ENCODE measurements at places on chromosomes 4 and X. TPM values are rescaled to one million over a fixed set of nuclear protein-coding genes. Genes with fewer than 3 reads are reported as not detected.

FAM3A gene
- total RNA-seq, result 6.2 TPM

BANK1 gene
- total RNA-seq, result 0.59 TPM

HERC5 gene
- total RNA-seq, result 13.8 TPM

F11 gene
- not detected for total RNA-seq

PAGE1 gene
- not detected for total RNA-seq

IL2 gene
- total RNA-seq, result not detected

ADH7 gene
- total RNA-seq, result not detected

RNF150 gene
- 58.2 TPM for total RNA-seq

KLHL34 gene
- not detected for total RNA-seq

GJB1 gene
- 5.9 TPM for total RNA-seq

DNA sequence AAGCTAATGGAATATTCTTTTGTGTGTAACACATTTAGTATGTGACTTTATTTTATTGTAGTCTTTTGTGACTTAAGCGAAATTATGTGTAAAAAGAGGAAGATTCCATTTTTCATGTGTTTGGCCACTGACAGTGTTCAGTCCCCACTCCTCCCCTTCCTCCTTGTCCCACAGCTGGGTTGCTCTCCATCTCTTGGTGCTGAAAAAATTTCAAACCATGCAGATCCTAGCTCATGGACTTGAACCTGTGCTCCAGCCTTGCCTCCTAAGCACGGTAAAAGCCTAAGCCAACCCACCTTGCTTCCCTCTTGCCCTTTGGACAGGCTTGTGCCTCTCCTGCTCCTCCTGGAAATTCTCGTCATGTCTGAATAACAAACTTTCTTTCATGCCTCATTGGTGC lies 2008.5 kb upstream of the TENM3 start:
- no peaks in the 10 kb centered on the region for H3K4me1 ChIP-seq
- DNase-seq, result no peak
- H3K27me3 ChIP-seq, result no peaks in the 10 kb centered on the region
- H3K27ac ChIP-seq, result no peak overlapping the region
- no peak overlapping the region for H3K4me3 ChIP-seq
- no peaks in the 10 kb centered on the region for H3K36me3 ChIP-seq

DNA sequence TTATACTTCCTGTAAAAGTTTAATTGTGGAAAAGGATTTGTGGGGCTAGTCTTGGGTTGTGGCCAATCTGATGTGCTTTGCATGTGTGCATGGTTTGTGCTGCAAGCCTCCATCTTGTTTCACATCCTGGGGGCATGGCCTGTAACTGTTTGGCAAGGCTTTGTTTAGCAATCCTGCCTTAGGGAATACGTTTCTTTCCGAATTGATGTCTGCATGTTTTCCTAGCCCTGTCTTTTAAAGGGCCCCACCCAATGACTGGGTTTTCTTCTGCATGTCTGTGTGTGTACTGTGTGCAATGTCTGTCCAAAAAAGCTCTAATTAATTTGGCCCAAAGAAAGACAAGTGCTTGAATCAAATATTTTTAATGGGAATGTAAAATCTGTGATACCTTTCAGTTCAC lies 74.6 kb upstream of the MID1IP1 start:
- no peaks in the 10 kb centered on the region for H3K27me3 ChIP-seq
- no peak for DNase-seq
- no peak overlapping the region for H3K27ac ChIP-seq

DNA sequence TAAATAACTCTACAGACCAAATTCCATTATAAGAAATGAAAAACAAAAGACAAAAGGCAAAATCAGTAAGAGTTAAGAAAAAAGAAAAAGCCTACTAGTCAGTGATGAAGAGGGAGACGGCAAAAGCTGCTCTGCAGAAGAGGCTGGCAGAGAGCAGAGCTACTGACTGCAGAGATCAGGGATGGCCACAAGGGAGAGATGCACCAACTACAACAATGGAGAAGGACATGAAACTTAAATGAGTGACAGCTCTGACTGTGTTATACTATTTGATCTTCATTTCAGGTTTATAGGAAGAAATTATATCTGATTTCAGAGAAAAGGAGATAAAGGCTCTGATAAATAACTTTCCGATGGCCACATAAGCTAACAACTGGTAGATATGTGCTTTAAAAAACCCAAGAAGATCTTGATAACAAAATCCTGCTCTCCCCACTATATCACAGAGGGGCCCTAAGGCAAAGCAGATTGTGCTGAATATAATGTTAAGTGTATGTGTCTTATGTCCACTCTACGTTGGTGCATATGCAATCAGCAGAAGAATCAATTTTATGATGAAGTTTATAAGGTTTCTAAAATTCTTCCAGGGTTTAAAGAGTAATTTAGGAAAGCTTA lies 58.4 kb upstream of the COX18 start:
- no peak for DNase-seq
- H3K27ac ChIP-seq, result no peak overlapping the region
- H3K27me3 ChIP-seq, result no peaks in the 10 kb centered on the region
- H3K4me1 ChIP-seq, result no peaks in the 10 kb centered on the region

DNA sequence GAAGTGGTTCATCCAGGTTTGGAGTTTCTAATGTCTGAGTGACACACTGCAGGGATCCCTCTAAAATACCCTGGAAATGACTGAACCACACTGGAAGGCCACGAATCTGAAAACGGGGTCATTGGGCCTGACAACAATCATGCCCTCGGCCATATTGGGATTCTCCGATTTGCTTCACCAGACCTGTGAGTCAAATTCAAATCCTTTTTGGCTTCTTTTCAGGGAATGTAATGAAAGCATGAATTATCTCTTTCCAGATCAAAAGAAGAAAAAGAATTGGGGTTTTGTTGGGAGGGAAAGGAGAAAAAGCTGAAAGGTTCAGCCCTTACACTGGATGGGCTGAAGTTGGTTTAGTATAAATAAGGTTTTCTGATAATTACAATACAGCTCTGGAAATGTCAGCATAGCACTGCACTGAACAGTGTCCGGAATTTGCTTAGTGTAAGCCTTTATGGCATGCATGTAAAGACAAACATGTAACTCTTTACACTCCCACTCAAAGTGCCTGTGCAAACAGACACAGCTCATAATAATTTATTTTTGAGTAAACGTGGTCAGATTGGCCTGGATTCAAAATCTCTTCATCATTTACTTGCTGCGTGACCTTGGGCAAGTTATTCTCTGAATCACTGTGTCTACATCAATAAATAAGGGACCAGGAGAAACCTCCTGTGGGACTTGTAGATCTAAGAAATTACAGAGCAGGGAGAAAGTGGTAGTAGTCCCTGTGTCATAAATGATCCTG lies 21.4 kb downstream of the CT47C1 start:
- no peak overlapping the region for H3K4me3 ChIP-seq
- H3K36me3 ChIP-seq, result no peaks in the 10 kb centered on the region
- no peaks in the 10 kb centered on the region for H3K27me3 ChIP-seq
- DNase-seq, result no peak
- no peaks in the 10 kb centered on the region for H3K4me1 ChIP-seq
- no peak overlapping the region for H3K27ac ChIP-seq

DNA sequence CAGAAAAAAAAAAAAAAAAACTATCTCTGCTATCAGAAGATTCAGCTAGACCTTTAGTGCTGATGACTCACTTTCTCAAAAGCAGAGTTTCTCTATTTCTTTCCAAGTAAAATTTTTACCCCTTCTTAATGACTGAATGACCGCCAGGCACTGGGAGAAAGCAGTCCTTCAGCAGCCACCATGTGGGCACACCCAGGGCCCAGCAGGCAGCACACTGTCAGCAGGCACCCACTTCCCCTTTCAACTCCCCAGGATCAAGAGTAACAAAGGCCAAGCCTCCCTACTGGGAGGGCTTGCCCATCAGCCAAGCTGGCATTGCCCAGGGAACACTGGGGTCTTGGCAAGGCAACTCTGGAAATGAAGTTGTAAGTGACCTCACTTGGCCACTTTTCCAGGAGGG lies 201.9 kb upstream of the MAMLD1 start:
- H3K27ac ChIP-seq, result no peak overlapping the region
- no peak overlapping the region for H3K4me3 ChIP-seq
- H3K36me3 ChIP-seq, result no peaks in the 10 kb centered on the region
- no peaks in the 10 kb centered on the region for H3K27me3 ChIP-seq

DNA sequence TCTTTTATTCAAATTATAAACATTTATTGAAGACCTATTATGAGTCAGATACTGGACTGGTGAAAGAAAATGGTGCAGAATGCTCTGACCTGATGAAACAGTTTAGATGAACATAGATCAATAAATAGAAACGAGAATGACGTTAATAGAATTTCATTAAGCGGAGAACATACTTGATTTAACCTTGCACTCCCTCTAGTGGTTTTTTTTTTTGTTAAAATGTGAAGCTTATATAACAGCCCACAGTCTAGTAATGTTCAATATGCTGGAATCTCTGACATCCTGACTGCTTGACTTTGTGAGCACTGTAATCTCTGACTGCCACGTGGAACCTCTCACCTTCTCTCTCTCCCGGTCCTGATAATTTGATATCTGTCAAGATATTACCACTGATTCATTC lies 32.3 kb downstream of the HDAC8 start:
- no peak overlapping the region for H3K4me3 ChIP-seq
- H3K27me3 ChIP-seq, result no peaks in the 10 kb centered on the region
- no peaks in the 10 kb centered on the region for H3K4me1 ChIP-seq
- no peak overlapping the region for H3K27ac ChIP-seq
- H3K36me3 ChIP-seq, result no peaks in the 10 kb centered on the region
- DNase-seq, result no peak

DNA sequence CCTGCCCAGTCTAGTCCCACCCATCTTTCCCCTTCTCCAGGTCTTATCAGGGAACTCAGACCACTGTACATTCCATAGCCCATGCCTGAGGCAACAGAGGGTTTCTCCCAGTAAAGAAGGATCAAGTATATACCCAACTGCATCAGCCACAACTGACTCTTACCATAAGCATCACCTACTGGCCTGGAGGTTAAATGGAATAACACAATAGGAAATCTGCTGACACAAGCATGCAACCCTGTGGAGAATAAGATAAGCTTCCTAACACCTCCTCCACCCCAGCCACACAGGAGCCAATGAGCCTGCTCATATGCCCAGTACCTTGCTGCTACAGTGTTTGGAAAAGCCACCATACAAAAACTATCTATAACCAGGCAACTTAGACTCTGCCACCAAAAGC lies 34.6 kb upstream of the PLK4 start:
- H3K27me3 ChIP-seq, result no peaks in the 10 kb centered on the region
- no peak for DNase-seq
- H3K4me3 ChIP-seq, result no peak overlapping the region
- no peaks in the 10 kb centered on the region for H3K4me1 ChIP-seq
- no peaks in the 10 kb centered on the region for H3K36me3 ChIP-seq

DNA sequence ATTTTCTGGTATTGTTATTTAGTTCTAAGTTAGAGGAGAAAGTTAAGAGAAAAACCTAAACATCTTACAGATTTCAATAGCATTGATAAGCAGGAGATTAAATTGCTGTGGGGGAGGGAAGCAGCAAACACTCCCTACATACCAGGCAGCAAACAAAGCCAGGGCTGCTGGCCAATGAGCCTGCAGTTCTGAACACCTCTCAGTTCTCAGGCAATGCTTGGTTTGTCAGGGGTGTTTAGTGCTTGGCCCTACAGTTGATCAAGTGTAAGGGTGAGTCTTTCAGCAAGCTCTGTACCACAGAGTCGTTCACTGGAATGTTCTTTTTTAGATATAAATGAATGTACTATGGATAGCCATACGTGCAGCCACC lies 38.6 kb downstream of the EGFL6 start:
- H3K36me3 ChIP-seq, result no peaks in the 10 kb centered on the region
- no peak for DNase-seq
- no peak overlapping the region for H3K4me3 ChIP-seq
- H3K27ac ChIP-seq, result no peak overlapping the region
- no peaks in the 10 kb centered on the region for H3K27me3 ChIP-seq
- H3K4me1 ChIP-seq, result no peaks in the 10 kb centered on the region

- H3K36me3 ChIP-seq, result no peaks in the 10 kb centered on the region
- no peaks in the 10 kb centered on the region for H3K27me3 ChIP-seq
Measured at GRCh38 chr4:73721435-73721834, 18.9 kb upstream of the CXCL8 start.

- H3K4me3 ChIP-seq, result no peak overlapping the region
- no peak overlapping the region for H3K27ac ChIP-seq
- DNase-seq, result no peak
- H3K27me3 ChIP-seq, result no peaks in the 10 kb centered on the region
- no peaks in the 10 kb centered on the region for H3K36me3 ChIP-seq
Measured at GRCh38 chr4:23972805-23973204, 83.0 kb upstream of the PPARGC1A start.

- H3K36me3 ChIP-seq, result no peaks in the 10 kb centered on the region
- H3K27me3 ChIP-seq, result no peaks in the 10 kb centered on the region
- no peaks in the 10 kb centered on the region for H3K4me1 ChIP-seq
- H3K4me3 ChIP-seq, result no peak overlapping the region
- no peak for DNase-seq
Measured at GRCh38 chrX:136967966-136968365, 65.8 kb downstream of the GPR101 start.

GRCh38 chrX:94743478-94743877 lies 1069.5 kb downstream of the FAM133A start:
- H3K4me3 ChIP-seq, result no peak overlapping the region
- no peaks in the 10 kb centered on the region for H3K4me1 ChIP-seq
- H3K27me3 ChIP-seq, result no peaks in the 10 kb centered on the region

GRCh38 chr4:159077702-159078495 lies 25.0 kb upstream of the RAPGEF2 start:
- no peaks in the 10 kb centered on the region for H3K4me1 ChIP-seq
- no peak for DNase-seq
- no peaks in the 10 kb centered on the region for H3K27me3 ChIP-seq
- no peak overlapping the region for H3K27ac ChIP-seq

DNA sequence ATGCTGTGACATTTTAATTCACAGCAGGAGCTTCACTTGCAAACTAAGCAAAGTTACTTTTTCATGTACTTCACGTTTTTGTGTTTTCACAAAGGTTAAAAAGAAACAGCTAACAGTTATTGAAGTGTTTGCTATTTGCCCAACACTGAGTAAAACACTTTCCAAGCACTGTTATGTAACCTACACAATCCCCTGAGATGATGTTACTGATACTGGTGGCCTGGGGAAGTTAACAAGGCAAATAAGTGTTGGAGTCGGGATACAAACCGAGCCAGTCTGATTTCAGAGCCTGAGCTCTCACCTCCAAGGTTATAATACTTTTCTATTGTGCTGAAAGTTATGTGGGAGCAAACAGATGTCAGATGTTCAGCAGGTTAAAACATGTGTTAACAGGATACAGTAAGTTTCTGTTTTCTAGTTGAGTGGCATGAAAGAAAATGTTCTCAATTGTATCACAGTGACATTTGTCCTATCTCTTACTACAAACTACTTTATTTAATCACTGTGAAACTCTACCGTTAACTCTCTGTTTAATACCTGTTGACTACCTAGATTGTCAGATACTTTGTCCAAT lies 3.9 kb upstream of the CXCL13 start:
- H3K4me3 ChIP-seq, result no peak overlapping the region
- no peak for DNase-seq

Data from uterus (tissue), 4 donors.